ENCODE measurements at places on chromosomes 2 and 18. TPM values are rescaled to one million over a fixed set of nuclear protein-coding genes. Genes with fewer than 3 reads are reported as not detected.

The FBXO15 gene
- 1.2 TPM for total RNA-seq

The TMEM87B gene
- 22.8 TPM for total RNA-seq

The DUSP19 gene
- total RNA-seq, result 4.0 TPM

The PROM2 gene
- total RNA-seq, result 1.2 TPM

The IL18RAP gene
- not detected for total RNA-seq

The MBOAT2 gene
- 0.93 TPM for total RNA-seq

The CTDSP1 gene
- 152 TPM for total RNA-seq

The CYRIA gene
- total RNA-seq, result 11.7 TPM

The TNFAIP6 gene
- total RNA-seq, result not detected

The RASGRP3 gene
- total RNA-seq, result 8.7 TPM

The ALPI gene
- total RNA-seq, result not detected

The B4GALT6 gene
- 16.4 TPM for total RNA-seq

The RGPD4 gene
- total RNA-seq, result not detected

The NPHP1 gene
- total RNA-seq, result 2.0 TPM

The IL1R1 gene
- not detected for total RNA-seq

The DCC gene
- total RNA-seq, result not detected

The SERPINB11 gene
- total RNA-seq, result not detected

The ZBTB7C gene
- total RNA-seq, result not detected

The LYG2 gene
- total RNA-seq, result not detected

The EIF2AK3 gene
- total RNA-seq, result 64.5 TPM

The CENPA gene
- 63.6 TPM for total RNA-seq

The COL4A3 gene
- total RNA-seq, result 7.2 TPM

The TFCP2L1 gene
- total RNA-seq, result 1.4 TPM

The CDH19 gene
- total RNA-seq, result not detected

The PSMD1 gene
- total RNA-seq, result 105 TPM

The GPR39 gene
- not detected for total RNA-seq

The DGKD gene
- total RNA-seq, result 271 TPM

The L3MBTL4 gene
- total RNA-seq, result not detected

The ZNF396 gene
- total RNA-seq, result 1.1 TPM

The INHBB gene
- total RNA-seq, result not detected

The TMEFF2 gene
- total RNA-seq, result not detected

The RGPD3 gene
- not detected for total RNA-seq

The CRYBA2 gene
- total RNA-seq, result not detected

The NPPC gene
- total RNA-seq, result not detected

The CCL20 gene
- not detected for total RNA-seq

The ODC1 gene
- 256 TPM for total RNA-seq

The C2orf15 gene
- 2.1 TPM for total RNA-seq

The OTOS gene
- total RNA-seq, result not detected

The CIDEA gene
- total RNA-seq, result not detected

The WIPF1 gene
- total RNA-seq, result 183 TPM

The PER2 gene
- total RNA-seq, result 20.4 TPM

The QPCT gene
- 52.6 TPM for total RNA-seq

The GPR75 gene
- 4.5 TPM for total RNA-seq

All from OCI-LY7 (cell line).